Activated CD4-positive, CD25-positive, alpha-beta regulatory T cell treated with anti-CD3 and anti-CD28 coated beads, Interleukin-2, amount 50 U/mL, for 24 hours (primary cell): ENCODE measurements at places on chromosomes 3 and 15.

DNA sequence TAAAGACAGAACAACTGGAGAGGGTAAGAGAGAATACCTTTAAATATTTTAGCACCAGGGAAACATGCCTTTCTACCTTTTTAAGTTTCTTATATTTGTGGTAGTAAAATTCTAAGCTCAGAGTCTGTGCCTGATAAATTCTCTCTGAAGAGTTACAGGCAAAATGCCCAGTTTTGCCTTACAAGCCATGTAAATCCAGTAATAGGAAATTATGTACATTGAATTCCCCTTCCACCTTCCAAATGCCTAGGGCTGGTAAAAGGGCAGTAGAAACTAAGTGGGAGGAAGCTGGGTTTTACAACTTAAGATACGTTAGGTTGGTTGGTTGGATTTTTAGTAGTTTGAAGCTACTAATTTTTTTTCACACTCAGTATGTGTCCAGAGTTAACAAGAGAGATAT lies 43.1 kb upstream of the TP63 start:
- no peak for ATAC-seq

DNA sequence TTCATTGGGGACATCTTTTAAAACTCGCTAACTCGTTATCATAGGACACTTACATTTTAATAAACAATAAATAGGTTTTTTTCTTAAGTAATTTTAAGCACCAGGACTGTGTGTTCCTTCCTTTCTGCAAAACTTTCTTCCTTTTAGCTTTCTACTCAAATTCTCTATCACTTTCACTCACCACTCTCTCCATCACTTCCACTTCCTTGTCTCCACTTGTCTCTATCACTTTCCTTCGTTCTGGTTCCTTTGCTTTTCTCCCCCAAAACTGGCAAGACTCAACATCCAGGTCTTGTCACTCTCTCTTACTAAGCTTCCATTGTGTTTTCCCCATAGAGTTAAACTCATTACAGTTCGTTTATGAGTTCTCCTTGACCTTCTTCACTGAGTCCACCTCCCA lies 99.0 kb downstream of the ZPLD1 start:
- ATAC-seq, result no peak

- no peak for ATAC-seq
These were observed 157.4 kb upstream of the LRTM1 start for GRCh38 chr3:55085231-55085630.

GRCh38 chr15:60589253-60589652 lies 110.3 kb upstream of the ICE2 start:
- ATAC-seq, result peak; percentile 43

DNA sequence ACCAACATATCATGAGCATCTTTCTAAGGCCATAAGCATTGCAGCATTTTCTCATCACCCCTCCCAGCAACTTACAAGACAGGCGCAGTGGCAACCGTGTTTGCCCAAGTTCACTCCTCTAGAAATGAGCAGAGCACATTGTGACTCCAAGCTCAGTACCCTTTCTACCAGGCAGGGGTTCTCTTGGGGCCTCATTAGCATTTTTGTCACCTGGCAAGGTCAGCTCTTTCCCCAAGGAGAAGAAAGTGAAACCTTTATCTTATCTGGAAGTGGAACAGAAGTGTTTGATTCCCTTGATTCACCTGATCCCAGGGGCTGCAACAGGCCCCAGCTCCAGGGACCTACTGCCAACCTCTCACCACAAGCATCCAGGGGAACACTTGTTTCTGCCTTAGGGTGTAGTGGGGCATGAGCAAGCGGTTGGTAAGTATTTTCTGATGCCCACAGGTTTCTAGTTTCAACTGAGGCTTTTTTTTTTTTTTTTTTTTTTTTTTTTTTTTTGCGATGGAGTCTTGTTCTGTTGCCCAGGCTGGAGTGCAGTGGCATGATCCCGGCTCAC lies 44.0 kb upstream of the HERC1 start:
- no peak for ATAC-seq

DNA sequence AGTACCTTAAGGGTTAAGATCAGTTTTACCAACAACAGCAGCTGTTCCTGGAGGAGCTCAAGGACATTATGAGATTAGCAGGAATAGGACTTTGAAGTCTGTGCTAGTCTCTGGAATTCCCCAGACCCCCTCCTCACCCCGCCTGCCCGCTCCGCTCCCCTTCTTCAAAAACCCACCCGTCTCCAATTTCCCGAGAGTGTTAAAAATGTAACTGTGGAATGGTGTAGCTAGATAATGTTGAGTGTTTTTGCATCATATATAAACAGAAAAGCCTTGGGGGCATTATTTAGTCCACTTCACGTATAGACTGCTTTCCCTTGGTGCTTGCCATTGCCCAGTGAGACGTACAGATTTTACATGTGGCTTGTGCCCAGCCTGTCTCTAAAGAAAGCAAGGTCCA lies 65.0 kb upstream of the SEMA6D start:
- ATAC-seq, result no peak

DNA sequence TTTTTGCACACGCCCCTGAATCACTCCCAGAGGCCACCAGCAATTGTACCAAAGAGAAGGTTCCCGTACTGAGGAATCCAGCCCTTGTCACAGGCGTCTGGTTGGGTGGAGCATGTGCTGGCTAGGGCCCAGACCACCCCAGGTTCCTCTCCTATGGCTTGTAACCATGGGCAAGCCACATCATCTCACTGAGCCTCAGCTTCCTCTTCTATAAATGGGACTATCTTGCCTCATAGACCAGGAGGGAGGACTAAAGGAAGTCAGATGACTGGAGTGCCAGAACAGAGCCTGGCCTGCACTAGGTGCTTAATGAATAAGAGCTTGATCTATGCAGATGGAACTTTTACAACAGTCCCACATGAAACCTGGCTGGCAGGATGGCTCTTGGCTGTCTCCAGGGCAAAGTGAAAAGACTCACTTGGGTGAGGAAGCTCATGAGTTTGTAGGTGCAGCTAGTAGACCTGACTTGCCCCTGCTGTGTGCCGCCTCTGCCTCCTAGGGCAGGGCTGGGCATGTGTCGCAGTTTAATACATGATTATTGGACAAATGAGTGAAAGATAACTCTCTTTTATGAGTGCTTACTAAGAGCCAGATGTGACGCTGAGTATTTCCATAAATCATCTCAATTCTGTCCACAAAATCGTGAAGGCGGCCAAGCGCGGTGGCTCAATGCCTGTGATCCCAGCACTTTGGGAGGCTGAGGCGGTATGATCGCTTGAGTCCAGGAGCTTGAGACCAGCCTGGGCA lies 29.3 kb downstream of the CTSH start:
- no peak for ATAC-seq

GRCh38 chr15:40217166-40217824 lies 21.6 kb upstream of the PAK6 start:
- peak; percentile 87 for ATAC-seq

GRCh38 chr3:156133076-156133475 lies 12.7 kb downstream of the KCNAB1 start:
- no peak for ATAC-seq

GRCh38 chr3:41477399-41478014 lies 278.2 kb downstream of the CTNNB1 start:
- no peak for ATAC-seq

DNA sequence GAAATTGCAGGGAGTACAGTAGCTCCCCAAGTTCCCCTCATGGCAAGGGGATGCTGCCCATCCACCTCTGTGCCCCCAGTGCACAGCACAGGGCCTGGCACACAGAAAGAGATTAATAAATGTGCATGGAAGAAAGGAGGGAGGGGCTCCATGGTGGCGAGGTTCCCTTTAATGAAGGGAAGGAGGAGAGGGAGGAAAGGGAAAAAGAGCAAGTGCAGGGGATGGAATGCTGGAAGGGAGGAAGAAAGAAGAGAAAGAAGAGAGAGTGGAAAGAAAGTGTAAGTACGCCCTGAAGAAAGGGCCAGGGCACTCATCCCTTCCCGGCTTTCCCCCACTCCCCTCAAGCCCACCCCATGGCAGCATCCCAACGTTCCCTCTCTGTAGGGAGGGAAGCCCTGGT lies 1.5 kb upstream of the VIPR1 start:
- ATAC-seq, result no peak

DNA sequence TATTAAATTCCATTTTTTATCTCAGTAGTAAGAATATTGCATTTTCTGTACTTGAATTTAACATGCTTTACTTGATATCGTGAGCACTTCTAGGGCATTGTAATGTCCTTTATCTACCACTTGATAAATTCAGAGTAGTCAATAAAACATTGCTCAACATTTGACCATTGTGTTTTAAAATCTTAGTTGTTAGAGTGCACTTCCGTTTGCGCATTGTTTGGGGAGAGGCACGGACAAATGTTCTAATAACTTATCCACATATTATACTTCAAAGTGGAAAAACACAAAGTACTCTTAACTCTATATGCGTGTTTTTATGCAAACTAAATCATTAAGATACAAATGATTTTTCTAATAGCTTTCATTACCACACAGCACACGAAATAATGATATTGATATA lies 419 bp downstream of the FAM227B start:
- ATAC-seq, result no peak

DNA sequence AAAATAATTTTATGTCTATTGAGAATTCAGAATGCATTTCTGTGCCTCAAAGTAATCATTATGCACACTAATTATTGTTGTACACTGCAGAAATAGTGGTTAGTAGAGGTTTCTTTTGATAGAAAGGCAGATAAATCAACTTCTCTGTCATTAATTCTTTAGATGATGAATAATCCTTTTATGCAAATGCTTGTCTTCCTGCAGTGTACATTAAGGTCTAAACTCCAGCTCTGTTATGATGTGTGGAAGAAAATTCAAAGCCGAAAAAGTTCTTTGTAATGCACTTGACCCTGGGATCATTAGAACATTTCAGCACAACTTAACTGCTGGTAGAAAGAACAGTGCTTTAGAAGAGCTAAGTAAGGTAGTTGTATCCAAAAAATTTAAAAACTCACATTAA lies 353.0 kb downstream of the NLGN1 start:
- no peak for ATAC-seq

- no peak for ATAC-seq
These were observed 19.3 kb upstream of the ZPLD1 start for GRCh38 chr3:102415553-102415952.

DNA sequence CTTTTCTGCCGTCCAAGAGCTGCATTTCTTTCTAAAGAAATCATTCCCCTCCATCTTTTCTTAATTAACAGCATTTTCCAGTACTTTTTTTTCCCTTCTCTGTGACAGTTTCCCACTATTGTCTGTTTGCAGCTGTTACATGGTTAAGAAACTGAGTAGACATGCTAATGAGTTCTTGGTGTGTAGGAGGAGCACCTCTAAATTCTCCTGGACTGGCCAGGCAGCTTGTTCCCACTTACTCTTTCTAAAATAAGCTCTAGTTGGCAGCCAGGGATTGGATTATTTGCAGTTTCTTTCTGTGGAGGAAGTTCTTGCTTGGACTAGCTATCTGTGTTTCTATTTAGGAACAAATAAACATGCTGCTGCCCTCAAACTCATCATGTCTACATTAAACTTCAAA lies 235.1 kb upstream of the GAP43 start:
- no peak for ATAC-seq

DNA sequence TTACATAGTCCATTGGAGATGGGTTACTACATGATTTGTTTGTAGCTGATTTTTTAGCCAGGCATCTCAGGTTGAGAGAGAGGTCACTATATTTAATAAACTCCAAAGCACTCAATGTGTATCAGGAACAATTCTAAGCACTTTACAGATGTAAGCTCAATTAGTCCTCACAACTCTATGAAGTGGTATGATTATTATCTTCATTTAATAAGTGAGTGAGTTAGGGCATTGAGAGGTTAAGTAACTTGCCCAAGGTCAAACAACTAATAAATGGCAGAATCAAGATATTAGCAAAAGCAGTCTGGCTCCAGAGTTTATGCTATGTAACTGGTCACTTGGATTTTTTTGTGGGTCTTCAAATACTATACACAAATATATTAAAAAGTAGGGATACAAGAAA lies 56.3 kb upstream of the ABI3BP start:
- no peak for ATAC-seq

DNA sequence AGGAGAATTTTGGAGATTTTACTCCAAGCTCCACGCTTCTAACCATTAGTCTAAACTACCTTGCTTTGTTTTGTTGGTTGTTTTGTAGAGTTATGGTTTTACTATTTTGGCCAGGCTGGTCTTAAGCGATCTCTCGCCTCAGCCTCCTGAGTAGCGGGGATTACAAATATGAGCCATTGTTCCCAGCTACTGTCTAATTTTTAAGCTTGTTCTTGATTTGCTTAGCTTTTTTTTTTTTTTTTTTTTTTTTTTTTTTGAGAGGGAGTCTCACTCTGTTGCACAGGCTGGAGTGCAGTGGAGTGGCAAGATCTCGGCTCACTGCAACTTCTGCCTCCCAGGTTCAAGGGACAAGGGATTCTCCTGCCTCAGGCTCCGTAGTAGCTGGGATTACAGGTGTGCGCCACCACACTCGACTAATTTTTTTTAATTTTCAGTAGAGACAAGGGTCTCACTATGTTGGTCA lies 28.5 kb downstream of the EFCAB12 start:
- peak; percentile 8 for ATAC-seq

DNA sequence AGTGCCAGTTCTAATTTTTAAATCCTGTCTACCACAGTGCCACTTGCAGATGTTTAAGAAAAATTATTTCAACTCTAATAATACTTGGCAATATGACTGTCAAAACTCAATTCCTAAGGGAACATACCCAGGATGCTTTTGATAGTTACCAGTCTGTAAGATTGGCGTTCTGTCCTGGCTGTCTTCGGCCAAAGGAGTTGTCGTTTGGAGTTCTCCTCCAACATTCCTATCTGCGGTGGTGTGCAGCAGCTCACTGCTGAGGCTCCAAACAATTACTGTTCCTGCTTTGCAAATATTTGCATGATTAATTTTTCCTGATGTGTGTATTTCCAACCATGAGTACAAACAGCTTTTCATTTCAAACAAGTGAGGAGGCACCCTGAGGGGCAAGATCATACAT lies 330.8 kb upstream of the DPH6 start:
- no peak for ATAC-seq

- no peak for ATAC-seq
These were observed at the start of gene RHCG for GRCh38 chr15:89496155-89497098. Gene RHCG, minus strand, starts transcription at chr15:89496583. Its CDS starts 39 bp downstream, at chr15:89496544.

DNA sequence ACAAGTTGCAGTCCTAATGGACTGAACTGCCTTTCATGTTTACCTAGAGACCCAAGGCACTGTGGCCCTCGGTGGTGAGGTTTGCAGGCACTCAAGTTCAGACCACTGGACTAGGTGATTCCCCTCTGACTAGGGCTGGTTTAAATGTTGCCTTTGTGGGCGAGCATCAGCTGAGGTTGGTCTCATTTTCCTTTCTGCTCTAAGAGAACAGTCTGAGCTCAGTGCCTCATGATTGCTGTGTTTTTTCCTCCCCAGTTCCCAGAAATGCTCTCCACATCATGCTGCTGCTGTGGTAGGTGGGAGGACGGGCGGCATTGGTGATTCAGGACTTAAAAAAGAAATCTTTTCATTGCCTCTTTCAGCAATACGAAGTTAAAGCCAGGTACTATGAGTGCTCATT lies 237.2 kb downstream of the MBNL1 start:
- peak; percentile 28 for ATAC-seq

DNA sequence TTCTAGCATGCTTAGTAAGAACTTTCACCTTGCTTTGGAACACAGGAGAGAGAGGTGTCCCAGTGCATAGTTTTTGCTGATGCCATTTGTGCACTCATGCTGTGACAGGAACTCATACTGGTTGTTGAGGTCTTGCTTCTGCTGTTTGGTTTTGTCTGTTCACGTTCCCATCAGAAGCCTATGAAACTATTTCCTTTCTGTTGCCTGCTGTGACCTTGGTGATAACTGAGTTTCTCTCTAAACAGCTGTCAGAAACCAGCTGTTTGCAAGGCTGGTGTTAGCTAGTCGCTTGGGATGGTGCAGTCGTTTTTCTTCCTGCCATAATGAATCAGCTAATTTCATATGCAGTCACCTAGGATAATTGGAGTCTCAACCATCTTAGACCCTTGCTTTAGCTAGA lies 724.1 kb downstream of the GRM7 start:
- ATAC-seq, result no peak
